ENCODE measurements at places on chromosomes 11 and 22. TPM values are rescaled to one million over a fixed set of nuclear protein-coding genes. Genes with fewer than 3 reads are reported as not detected.

Gene ME3
- total RNA-seq, result 18.2 TPM

Gene TAGLN
- 119 TPM for total RNA-seq

Gene PLCB3
- total RNA-seq, result 18.5 TPM

Gene FADS2
- total RNA-seq, result 39.6 TPM

Gene APOA5
- not detected for total RNA-seq

DNA sequence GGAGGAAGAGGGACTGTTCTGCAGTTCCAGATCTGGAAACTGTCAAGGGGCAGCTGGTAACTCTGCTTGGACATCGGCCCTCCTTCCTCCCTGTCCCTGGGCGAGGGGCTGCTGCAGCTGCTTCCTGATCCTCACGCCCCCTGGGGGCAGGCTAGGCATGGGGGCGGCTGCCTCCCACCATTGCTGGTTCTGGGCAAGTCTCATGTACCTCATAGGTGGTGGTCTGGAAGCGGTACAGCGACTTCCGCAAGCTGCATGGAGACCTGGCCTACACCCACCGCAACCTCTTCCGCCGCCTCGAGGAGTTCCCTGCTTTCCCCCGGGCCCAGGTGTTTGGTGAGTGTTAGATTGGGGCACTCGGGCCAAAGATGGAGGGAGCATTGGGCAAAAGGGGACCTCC is 5.0 kb downstream of the SNX15 start:
- no peak for DNase-seq

DNA sequence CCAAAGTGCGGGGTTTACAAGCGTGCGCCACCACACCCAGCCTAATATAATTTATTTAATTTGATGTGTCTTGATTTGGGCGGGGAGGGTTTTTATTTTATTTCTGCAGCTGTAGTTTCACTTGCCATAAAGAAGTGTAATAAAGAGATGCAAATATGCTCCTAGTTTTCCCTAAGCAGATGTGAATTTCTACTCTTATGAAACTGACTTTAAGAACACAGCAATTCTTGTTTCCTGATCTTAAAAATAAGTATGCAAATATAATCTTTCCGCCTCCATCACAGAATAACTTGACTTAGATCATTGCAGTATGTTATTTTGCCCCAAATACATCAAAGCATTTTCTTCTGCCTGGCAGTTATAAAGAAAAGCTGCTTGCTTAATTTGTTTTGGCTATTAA is 4.4 kb downstream of the SPCS2 start:
- DNase-seq, result no peak

GRCh38 chr22:46878191-46878948 is 115.9 kb downstream of the TBC1D22A start:
- DNase-seq, result no peak

- no peak for DNase-seq
Measured at GRCh38 chr22:49861642-49862495, 8.2 kb downstream of the ZBED4 start.
